GM12892 (cell line): ENCODE measurements at places on chromosomes 12 and 14.

DNA sequence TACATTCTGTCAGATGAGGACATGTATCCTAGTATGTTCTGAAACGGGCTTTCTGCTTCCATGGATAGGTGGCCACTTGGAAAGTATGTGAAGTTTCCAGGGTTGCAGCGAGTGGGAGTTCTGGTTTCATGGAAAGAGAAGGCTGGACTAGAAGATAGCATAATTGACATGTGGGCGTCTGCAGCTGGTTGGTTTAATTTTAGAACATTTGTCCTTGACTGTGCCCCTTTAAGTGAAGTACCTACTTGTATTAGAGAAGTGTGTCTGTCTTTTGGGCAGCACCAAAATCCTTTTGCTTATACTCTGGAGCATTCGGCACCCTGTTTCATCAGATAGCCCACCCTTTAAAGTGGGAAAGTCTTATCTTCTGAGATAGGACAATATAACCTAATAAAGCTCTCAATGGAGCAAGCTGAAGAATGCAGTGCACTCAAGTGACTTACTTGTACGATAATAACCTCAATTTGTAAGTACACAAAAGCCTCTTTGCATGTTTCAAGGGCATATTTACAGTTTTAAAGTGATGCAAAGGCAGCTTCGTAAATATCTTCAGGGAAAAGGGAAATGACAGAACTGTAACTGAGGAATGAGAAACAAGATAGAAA, 35.2 kb downstream of the NTN4 start:
- no peak for DNase-seq

GRCh38 chr12:124006085-124006845, 33.2 kb downstream of the ZNF664 start:
- peak; percentile 34 for DNase-seq

DNA sequence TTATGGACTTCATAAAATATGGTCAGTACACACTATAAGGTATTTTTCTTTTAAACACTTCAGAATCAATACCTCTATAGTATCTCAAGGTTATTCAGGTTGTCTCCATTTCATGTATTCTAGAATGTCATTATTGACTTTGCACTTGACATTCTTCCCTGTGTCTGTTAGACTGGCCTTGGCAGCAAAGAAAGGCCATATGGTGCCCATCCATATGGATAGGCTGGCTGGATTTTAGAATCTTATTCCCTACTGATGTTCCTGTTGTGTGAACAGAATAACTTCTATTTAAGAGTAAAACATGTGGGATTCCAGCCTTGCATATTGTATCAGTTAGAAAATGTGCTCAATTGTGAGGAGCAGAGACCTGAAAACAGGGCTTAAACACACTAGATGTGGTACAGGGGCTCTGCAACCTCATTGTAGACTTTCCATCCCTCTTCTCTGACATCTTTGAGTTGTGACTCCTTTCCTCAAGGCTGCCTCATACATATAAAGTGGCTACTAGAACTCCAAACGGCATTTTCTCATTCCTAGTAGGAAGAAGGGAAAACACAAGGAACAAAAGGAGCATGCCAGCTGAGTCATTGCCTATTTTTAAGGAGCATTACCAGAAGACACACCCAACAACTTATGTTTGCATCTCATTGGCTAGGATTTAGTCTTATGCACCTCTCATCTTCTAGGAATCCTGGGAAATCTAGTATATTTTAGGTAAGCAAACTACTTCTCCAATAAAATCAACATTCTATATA, 221.2 kb upstream of the TMPO start:
- no peak for DNase-seq

GRCh38 chr12:114090211-114090610, 124.1 kb upstream of the RBM19 start:
- DNase-seq, result no peak

DNA sequence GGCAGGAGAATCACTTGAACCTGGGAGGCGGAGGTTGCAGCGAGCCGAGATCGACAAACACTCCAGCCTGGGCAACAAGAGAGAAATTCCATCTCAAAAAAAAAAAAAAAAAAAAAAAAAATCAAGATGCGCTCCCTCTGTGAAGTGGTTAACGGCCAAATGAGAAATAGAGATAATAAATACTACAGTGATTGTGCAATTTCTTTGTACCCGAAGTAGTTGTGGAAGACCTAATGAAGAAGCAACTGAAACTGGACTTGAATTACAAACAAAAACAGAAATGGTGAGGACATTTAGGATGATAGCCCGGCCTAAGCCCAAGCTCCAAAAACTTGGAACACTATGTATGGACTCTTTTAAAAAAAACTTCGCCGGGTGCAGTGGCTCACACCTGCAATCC, 44.2 kb upstream of the CDK17 start:
- no peak for DNase-seq

GRCh38 chr12:107525719-107526554, 159.7 kb upstream of the PWP1 start:
- no peak for DNase-seq

DNA sequence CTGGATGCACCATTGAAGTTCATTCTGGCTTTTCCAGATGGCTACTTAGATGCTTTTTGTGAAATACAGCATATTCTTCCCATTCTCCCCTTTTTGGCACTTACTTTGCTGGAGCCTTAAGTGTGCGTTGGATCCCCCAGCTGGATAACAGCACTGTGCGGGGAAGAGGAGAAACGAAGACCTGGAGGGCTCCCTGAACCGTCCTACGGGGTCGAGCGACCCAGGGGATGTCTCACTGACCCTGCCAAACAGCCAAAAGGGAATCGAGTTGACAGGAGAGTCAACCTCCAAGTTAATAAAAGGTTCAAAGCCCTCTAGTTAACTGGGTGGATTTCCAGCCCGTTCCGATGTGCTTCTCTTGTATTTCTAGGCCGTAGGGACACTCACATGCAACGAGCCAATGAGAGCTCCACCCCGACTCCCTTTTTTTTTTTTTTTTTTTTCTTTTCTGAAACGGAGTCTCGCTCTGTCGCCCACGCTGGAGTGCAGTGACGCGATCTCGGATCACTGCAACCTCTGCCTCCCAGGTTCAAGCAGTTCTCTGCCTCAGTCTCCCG, 1.0 kb upstream of the CAMKK2 start:
- DNase-seq, result no peak

DNA sequence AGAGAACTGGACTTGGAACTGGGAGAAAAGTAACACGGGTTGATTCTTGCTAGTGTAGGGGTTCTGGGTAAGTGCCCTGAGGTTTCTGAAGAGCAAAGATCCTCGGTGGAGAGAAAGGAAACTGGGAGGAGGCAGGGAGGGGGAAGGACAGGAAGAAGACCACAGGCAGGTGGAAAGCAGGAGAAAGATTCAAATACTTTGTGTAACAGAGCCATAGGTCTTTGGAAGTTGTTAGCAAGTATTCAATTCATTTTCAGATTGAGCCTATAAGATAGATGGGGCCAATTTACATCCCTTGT, 1.3 kb downstream of the PNP start:
- DNase-seq, result no peak

- no peak for DNase-seq
Measured at GRCh38 chr14:68756000-68756481, 36.8 kb downstream of the ZFP36L1 start.

DNA sequence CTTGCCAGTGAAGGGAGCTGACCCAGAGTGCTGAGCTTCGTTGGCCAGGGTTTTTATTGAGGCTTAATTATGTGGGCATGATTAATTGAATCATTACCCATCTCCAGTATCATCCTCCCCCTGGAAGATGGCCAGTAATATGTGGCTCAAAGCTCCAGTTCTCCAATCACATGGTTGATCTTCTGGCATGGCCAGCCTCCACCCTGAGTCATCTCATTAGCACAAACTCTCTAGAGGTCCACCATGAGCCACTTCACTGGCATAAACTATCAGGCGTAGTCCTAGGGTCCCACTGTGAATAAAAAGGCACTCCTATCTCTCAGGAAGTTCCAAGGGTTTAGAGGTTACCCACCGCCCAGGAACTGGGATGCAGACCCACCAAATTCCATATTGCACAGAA, 135.0 kb downstream of the ANO6 start:
- DNase-seq, result no peak

DNA sequence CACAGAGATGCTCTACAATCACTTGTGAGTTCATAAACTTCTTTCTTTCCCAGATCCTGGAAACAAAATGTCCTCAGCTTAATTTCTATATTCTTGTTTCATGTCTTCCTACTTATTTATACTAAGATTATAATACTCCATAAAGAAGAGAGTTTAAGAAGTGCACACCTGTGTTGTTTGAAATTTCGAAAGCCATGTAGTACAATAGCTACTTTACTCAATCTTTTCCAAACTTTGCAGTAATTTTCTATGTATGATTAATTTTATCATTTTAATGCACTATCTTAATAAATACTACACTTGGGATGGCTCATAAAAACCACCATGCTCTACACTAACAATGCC, 300 bp upstream of the TTC5 start:
- DNase-seq, result no peak

GRCh38 chr12:26172013-26172412, 23.4 kb upstream of the SSPN start:
- no peak for DNase-seq

DNA sequence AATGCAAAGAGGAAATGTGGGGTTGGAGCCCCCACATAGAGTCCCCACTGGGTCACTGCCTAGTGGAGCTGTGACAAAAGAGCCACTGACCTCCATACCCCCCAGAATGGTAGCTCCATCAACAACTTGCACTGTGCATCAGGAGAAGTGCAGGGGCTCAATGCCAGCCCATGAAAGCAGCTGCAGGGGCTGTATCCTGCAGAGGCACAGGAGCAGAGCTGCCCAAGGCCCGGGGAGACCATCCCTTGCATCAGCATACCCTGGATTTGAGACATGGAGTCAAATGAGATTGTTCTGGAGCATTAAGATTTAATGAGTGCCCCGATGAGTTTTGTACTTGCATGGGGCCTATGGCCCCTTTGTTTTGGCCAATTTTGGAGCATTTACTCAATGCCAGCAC, 1023.6 kb downstream of the VRK1 start:
- no peak for DNase-seq
